ENCODE measurements at places on chromosomes 12 and 14. TPM values are rescaled to one million over a fixed set of nuclear protein-coding genes. Genes with fewer than 3 reads are reported as not detected.
A peak's percentile ranks its signal among the peaks of the same experiment; 100 is the strongest.

- DNase-seq: no peak
Measured at GRCh38 chr14:21078726-21079125, 8.6 kb downstream of the ARHGEF40 start.

DNA sequence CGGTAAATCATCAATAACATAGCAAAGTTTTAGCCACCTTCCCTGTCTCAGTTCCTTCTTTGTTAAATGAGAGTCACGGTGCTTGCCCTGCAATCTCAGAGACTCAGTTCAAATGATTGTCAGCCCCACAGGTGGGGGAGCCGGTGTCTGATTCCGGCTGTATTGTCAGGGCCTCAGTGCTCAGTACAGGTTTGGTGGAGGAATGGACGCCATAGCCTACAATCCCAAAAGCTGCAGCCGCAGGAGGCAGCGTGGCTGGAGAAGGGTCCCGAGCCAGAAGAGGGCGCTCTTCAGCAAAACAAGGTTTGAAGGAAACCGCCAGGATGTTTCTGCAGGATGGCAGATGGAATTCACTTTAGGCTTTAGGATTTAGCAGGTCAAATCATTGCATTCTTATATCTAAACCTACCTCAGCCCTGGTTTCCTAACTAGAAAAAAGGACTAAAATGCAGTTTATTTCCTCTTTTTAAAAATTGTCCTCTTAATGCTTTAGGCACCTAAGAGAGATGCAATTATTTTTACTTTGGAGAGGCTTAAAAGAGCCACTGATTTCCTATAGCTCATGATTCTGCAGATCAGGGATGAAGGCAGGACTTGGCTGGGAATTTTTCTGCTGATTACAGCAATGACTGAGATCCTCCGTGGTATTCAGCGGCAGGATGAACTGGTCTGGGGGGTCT is 29.2 kb downstream of the FOS start:
- DNase-seq: peak; percentile 75

CCER1 gene
- polyA plus RNA-seq: not detected

KRT85 gene
- polyA plus RNA-seq: not detected

SYT1 gene
- polyA plus RNA-seq: 11.0 TPM

GSC gene
- polyA plus RNA-seq: 0.17 TPM

Data from H1 (cell line).